DMS79 (cell line): ENCODE measurements at places on chromosomes 3 and 15.
A peak's percentile ranks its signal among the peaks of the same experiment; 100 is the strongest.

GRCh38 chr15:98232761-98233160 is 272.3 kb downstream of the ARRDC4 start:
- no peak for DNase-seq

- peak; percentile 8 for DNase-seq
Measured at GRCh38 chr15:53757906-53758305, 1.6 kb downstream of the WDR72 start.

DNA sequence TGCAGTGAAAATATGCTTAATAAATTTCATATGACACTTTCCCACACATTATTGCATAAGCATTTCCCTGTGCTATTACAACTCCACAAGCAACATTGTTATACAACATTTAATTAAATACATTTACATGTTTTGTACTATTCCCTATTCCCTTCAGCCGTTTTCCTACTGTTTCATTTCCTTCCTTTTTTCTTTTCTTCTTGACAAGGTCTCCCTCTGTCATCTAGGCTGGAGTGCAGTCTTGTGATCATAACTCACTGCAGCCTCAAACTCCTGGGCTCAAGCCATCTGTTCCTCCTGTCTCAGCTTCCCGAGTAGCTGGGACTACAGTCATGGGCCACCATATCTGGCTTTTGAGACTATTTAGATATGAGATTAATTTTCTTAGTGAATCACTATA is 254.7 kb downstream of the NFKBIZ start:
- no peak for DNase-seq

DNA sequence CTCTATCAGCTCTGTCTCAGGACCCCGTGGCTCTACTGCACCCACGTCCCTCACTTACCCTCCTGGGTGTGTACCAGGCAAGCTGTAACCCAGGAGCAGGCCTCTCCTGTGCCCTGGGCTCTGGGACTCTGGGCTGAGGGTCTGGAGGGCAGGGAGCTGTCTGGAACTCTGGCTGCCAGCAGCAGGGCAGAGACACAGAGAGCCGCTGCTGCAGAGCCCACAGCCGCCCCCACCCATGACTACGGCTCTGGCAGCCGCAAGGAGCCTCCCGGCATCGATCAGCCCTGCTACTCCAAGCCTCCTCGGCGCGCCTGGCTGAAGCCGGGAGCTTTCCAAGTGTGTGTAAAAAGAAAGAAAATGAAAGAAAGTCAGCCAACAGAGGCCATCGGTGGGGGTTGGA is 103.7 kb upstream of the ATP2B2 start:
- no peak for DNase-seq

DNA sequence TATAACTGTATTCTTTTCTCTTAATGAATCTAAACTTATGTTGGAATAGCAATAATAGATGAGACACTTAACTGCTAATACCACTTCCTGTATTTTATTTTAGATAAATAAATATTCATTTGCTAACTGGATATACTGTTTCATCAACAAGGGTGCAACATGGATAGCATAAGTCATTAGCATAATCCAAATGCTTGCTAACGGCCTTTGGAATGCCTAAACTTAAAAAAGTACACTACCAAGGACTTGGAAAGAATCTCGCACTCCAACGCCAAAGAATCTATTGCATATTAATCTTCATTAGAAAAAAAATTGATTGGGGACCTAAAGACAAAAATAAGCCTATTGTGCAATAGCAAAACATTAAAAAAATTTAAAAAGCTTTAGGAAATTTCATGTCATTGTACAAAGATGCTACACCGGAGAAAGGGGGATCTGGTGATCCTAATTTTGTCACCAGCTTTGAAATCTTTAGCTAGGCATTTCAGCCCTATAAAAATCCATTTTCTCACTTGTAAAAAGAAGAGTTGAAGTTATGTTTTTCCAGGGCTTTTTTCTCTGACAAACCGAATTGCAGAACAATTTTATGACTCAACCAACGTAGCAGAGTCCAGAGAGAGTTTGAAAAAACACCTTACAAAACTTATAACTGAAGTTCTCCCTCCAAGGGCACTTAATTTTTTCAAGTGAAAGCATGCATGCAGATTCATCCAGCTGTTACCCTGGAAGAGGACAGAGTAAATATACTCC is 4.1 kb downstream of the VGLL3 start:
- DNase-seq, result no peak

DNA sequence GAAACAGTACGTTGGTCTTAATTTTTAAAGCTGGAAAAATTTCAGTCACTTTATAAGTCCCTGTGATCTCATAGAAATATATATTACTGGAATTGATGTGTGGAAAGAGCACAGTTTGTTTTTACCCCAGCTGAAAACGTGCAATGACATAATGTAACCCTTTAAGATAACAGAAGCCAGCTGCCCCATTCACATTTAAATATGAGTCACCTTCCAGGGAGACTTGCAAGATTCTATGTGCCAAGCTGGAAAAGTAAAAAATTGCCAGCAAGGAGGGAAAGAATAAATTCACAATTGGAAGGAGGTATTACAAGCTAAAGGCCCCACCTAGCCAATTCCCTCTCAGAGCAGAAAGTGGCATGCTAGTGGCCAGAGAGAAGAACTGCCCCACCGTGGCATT is 50.2 kb downstream of the SAMMSON start:
- no peak for DNase-seq

- DNase-seq, result no peak
Measured at GRCh38 chr15:46735115-46735514, 982.2 kb upstream of the SEMA6D start.

GRCh38 chr3:149080699-149081091 is 5.6 kb downstream of the HLTF start:
- no peak for DNase-seq

DNA sequence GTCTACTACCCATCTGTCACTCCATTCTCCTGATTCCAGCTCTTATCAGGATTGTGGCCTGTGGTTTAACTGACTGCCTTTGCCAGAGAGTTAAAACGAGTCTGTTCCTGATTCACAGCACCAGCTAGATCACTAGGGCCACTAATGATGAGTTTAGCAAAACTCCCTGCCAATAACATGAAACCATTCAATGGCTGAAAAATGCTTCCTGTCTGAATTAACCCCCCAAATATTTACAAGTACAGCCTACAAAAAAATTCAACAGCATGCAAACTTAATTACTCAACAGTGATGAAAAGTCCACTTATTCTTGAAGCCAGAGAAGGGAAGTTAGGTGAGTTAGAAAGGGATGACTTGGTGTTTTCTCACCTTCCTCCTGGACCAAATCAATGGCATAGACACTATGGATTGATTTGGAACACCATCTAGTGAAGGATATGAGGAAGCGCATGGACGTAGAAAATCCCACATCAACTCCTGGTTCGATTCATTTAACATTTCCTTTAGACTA is 141.4 kb downstream of the TGFBR2 start:
- DNase-seq, result no peak

DNA sequence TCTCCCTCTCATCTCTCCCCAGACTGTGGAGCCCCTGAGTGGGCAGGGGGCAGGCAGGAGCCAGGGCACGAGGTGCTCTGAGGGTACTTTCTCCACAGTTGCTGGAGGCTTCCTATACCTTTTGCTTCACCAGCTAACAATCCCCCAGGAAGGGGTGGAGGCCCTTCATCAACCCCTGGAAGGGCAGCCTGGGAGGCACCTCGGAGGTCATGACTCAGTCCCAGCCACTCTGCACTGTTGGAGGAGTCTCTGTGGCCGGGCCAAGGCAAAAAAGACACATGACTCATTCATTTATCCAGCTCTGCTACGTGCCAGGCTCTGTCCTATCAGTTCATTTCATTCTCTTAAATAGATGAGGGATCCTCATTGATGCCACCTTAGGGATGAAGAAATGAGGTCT is 15.6 kb upstream of the KY start:
- no peak for DNase-seq

GRCh38 chr15:80711886-80712285 is 16.8 kb downstream of the ABHD17C start:
- DNase-seq, result no peak

DNA sequence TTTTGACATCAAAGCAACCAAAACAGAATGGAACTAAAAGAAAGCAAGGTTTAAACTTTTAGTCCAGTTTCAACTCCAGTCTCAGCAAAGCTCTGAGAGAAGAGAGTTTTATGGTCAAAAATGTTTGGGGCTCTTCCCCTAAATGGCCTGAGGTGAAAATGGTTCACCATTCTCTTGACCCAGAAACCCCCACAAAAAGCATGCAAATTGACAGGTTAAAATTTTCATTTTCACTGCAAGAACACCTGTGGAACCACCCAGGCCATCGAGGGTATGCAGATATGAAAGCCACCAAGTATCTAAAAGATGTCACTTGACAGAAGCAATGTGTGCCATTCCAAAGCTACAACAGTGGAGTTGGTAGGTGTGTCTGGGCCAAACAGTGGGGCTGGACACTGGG is 195.0 kb downstream of the MAGI1 start:
- DNase-seq, result no peak

DNA sequence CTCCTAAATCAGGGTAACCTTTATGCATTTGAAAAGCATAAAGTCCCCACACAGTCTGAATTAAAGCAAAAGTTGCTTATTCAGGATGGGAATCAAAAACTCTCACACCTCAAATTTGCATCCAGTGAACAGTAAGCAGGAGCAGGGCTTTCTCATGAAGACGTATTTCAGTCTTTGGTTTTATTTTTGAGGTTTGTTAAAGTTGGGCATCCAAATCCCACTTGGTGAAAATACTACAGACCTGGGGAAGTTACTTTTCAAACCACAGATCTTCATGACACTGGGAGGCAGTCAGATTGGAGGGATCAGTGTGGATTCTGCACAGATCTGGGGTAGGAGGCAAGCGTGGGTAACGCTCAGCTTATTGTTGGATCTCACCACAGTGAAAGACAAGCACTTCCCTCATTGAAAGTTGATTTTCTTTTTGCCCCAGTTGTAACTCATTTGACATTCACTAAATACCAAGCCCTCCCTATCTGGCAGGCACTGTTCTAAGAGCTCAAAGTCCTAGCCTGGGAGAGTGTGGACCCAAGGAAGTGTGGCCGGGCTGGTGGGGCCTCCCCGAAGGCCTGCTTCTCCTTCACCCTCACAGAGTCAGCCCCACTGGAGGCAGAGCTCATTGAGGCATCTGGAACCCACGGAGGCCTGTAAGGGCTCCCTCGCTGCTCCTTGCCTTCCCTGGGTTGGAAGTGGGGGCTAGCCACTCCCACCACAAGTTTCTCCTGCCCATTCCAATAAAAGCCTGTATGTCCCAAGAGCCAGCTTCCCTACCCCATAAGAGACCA is 783 bp upstream of the ISG20 start:
- no peak for DNase-seq

- no peak for DNase-seq
Measured at GRCh38 chr3:171095063-171095462, 68.5 kb upstream of the SLC2A2 start.

DNA sequence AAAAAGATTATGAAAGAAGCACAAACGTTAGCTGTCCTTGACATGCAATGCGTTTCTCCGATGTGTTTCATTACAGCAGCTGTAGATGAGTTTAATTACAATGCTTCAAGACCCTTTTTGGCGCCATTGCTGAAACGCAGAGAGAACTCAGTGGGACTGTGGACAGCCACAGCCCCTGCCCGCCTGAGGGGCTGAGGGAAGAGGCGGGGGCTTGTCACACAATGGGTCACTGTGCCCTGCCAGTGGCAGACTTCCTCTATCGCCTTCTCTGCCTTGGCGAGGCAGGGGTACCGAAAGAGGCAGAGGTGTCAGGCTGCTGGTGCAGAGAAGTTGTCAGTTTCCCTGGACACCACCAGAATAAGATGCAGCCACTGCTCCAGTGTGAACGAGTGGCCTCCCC is 252.0 kb downstream of the NR2F2 start:
- no peak for DNase-seq

DNA sequence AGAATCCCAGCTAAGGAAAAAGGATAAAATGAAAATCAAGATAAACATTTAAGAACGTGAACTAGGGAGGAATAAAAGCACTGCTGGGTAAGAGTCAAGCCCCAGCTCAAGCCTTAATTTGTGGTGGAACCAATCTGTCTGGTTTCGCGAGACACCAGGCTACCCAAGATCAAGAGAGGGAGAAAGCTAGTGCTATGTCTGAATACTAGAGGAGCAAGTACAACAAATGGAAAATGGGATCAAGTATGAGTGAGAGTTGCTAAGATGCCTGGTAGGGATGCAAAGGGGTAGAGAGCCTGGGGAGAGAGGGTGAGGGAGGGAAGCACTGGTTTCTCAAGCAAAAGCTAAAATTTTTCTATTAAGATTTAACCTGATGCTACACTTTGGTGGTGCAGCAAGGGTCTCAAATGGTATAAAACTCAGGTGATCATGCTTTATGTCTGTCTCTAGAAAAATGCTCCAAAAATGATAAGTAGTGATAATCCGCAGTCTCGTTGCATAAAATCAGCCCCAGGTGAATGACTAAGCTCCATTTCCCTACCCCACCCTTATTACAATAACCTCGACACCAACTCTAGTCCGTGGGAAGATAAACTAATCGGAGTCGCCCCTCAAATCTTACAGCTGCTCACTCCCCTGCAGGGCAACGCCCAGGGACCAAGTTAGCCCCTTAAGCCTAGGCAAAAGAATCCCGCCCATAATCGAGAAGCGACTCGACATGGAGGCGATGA is 1.7 kb upstream of the SETD5 start:
- peak; percentile 4 for DNase-seq

DNA sequence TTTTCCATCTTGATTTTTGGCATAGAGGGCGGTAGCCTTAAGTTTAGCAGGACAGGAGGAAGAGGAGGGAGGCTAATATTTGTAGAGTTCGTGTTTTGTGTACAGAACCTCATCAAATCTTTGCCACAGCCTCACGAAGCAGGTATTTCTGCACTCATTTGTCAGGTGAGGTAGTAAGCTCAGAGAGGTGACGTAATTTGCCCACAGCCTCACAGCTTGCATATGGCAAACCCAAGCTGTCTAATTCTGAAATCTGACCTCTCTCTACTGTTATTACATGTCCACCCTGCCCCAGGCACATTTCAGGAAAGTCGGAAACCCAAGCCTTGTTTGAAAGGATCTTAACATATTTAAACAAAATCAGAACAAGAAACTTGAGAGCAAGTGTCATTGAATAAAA is 91.1 kb upstream of the TPM1 start:
- DNase-seq, result no peak

DNA sequence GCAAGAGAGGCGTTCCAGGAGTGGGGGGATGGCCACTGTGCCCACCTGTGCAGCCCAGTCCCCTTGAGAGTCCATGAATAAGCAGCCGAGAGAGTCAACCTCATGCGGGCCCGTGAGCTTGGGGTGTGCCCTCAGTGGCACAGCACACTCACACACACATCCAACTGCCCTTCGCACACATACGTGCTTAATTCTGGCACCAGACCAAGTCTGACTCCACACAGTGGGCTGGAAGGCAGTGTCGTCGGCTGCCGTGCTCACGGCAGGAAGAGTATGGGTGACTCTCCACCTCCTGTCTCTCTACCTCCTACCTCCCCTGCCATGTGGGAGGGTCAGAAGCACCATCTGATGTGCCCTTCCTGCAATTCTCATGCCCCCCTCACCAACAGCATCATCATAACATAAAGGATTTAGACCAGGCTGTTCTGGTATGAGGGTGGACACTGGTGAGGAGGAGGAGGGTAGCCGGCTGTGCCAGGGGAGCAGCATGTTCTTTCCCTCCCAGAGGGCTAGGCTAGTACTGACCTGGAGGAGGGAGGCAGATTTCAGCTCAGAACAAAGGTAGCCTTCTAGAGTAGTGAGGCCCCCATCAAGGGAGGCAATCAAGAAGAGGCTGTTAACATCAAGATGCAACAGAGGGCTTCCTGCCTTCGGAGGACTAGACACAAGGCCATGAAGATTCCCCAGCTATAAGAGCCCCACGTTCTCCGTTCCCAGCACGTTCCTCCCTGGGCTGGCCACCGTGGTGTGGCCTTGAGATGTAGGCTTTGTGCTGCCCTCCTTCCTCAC is 5.3 kb upstream of the STRA6 start:
- no peak for DNase-seq
